ENCODE measurements at places on chromosomes 2 and 18.

DNA sequence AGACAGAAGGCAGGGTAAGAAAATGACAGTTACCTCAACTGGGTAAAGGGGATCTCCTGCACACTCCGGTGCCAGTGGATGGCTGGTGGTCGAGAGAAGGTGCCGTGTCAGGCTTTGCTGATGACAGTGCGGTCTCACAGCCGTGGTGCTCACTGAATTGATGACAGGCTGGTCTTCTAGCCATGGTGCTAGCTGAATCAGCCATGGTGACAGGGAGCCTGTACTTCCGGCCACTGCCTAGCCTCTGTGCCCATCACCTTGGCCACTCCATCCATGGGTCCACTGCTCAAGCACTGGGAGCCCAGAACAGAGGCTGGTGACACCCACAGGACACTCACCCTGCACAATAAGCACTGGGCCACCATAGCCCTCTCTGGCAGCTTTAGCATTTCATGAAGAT lies 315.9 kb downstream of the FBXO15 start:
- DNase-seq, result no peak

DNA sequence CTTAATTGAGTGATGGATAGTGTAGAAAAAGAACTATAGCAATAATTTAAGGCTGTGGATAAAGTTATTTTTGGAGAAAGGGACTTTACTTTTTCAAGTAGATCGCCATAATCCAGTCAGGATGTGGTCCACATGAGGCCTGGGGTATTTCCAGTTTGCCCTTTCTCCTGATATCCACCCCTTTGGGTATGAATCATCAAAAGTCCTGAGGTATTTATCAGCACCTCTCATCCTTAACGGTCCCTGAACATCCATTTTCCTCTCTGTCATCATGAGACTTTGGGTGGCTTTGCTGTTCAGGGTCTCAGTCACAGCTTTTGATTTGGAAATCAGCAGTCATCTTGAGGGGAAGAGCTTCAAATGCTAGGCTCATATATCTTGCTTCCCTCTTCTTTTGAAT lies 39.3 kb upstream of the ELAC1 start:
- no peak for DNase-seq

DNA sequence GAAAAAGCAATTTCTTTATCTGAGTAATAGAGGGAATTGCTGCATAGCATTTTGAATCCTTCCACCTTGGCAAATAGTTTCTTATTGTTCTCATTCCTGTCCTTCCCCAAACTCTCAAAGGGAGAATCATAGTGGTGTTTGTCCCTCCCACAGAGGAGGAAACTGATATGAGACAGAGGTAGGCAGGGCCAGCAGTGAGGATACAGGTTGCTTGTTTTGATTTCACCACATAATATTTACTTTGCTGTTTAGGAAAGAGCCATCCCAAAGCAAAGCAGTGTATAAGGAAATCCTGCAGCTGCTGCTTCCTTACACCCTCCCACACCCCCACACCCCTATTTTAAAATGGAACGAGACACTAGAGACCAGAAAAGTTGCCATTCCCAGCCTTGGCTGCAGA lies 195.3 kb downstream of the SETBP1 start:
- no peak for DNase-seq

DNA sequence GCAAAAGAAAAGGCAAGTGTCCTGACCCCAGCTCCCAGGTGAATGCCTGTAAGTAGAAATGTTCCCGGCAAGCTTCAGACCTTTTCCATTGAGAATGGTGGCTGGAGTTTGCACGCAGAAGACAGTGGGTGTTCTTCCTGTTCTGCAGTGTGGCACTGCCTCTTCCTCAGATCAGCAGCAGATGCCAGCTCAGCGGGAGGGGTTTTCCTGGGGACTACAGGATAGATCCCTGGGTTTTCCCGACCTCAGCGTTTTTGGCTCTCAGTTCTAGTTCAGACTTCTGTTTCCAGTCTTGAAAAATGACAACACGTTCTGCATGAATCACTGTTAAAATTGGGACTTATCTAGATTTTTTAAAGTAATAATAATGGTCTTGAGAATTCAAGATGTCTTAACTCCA lies 39.2 kb downstream of the GRHL1 start:
- no peak for DNase-seq

- DNase-seq, result no peak
Measured at GRCh38 chr2:48566592-48567310, 36.8 kb downstream of the STON1 start.

DNA sequence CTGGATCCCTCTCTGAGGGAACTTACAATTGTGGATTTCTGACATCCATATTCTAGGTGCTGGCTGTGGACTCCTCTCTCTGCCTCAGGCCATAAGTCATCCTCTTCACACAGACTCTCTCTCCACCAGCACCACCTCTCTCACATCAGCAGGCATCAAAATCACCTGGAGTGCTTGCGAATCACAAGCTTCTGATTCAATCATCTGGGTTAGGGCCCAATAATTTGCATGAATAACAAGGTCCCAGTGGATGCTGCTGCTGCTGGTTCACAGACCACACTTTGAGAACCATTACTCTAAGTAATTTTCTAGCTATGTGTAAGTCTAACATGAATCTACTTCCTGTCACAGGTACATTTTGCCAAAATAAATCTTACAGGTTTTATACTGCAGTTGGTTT lies 214.9 kb downstream of the DSEL start:
- no peak for DNase-seq

DNA sequence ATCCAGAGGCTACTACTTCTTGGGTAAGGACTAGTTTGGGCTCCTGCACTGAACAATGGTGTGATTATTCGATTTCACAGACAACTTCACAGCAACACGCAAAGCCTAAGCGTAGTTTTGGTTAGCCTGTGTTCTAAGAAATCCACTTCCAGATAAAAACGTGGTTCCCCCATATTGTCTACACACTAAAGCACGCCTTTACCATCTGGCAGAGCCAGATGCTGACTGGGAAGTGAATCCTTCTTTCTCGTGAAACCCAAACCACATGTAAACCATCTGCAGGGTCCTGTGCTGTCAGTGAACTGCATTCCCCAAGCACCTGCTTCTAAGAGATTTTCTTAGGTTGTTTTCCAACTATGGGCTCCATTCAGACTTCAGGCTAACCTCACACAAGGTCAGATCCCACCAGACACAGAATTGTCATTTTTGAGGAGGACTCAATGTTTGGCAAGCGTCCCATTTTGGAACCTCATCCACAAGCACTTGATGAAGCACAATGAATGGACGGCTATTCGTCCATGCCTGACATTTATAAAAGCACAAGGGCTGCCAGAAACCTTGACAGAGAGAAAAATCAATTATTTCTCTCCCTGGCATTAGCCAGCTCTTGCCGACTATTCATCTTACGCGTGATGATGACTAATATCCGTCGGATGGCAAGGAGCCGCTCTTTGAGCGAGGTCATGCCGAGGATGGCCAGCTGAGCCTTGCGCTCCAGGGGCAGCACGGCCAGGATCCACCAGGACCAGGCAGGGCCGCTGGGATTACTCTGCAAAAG lies 38.4 kb downstream of the LONRF2 start:
- DNase-seq, result no peak

Measured in CD4-positive, alpha-beta T cell treated with Interleukin-4 for 1 hour (primary cell).